Heart right ventricle (tissue), 16 donors: ENCODE measurements at places on chromosomes 11 and 22.

DNA sequence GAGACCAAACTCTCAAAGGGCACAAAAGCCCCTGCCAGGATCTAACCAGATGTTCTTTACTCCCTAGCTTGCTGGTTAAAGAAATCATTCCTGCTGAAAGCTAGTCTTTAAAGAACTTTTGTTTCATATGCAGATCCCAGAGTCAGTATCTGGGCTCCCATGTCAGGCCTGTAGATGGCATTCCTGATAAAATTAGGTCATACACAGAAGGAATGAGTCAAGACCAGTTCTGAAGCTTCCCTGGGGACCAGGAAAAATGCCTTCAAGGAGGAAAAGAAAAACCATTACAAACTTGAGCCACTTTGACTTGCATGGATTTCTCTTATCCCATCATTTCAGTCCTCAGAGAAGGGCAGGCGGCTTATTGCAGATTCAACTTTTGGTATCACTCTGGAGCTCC lies 5.9 kb downstream of the DBX1 start:
- DNase-seq, result no peak

DNA sequence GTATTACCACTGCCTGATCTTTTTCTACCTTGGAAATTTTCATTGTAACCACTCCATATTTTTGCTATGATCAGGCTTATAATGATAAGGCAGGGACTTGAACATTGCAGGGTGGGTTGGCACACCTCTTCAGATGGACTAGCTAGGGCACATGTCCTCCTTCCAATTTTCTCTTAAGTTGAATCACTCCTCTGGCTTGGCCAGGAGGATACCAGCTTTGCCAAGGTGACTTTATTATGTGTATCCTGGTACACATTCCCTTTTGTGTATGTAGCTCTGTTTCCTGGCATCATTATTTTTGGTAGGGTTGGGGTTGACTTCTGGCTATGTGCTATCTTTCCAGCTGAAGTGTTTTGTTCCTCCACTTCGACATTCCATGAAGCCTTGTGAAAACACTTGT lies 8.5 kb upstream of the LDLRAD3 start:
- no peak for DNase-seq

GRCh38 chr11:12245549-12246016 lies 131.8 kb upstream of the PARVA start:
- DNase-seq, result no peak

GRCh38 chr11:121699801-121700200 lies 247.0 kb upstream of the SORL1-AS1 start:
- no peak for DNase-seq

GRCh38 chr11:44675906-44676305 lies 50.9 kb upstream of the TSPAN18 start:
- DNase-seq, result no peak

- no peak for DNase-seq
These were observed 37.5 kb upstream of the RTL6 start for GRCh38 chr22:44535362-44536095.

DNA sequence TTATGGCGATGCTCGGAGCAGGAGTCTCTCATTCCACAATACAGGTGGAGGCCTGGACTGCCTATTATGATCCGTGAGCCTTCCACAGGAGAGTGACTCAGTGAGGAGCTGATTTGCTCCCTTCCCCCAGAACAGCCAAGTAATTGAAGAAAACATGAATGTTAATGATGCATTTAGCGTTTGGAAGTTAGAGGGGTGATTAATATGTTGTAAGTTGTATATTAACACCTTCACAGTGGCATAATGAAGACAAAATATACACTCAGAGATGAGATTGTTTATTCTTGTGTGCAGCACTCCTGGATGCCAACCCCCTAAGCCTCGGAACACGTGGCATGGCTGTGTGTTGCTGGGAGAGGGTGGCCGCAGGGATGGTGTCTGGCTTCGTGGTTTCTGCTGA lies 98.6 kb downstream of the GRIK4 start:
- no peak for DNase-seq

GRCh38 chr22:29992341-29993275 lies 87.7 kb upstream of the HORMAD2 start:
- no peak for DNase-seq

GRCh38 chr11:57883630-57884029 lies 122.0 kb downstream of the CTNND1 start:
- no peak for DNase-seq

DNA sequence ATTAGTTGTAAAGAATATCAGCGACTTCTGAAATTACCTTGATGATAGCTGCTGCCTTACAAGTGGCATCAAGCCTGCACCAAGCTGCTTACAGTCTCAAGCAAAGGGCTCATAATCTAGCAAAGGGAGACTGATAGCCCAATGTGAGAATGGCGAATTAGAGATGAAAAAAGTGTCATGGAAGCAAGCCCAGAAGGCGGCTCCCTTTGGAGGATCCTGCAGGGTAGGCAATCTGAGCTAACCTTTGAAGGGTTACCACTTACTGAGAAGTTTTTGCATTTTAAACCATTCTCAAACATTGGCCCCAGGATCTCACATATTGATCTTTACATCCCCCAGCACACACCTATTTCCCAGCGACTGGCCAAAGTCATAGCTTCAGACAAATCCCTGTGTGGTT lies 18.5 kb downstream of the GAB2 start:
- no peak for DNase-seq

- DNase-seq, result no peak
These were observed 12.9 kb downstream of the SFI1 start for GRCh38 chr22:31509061-31509762.

DNA sequence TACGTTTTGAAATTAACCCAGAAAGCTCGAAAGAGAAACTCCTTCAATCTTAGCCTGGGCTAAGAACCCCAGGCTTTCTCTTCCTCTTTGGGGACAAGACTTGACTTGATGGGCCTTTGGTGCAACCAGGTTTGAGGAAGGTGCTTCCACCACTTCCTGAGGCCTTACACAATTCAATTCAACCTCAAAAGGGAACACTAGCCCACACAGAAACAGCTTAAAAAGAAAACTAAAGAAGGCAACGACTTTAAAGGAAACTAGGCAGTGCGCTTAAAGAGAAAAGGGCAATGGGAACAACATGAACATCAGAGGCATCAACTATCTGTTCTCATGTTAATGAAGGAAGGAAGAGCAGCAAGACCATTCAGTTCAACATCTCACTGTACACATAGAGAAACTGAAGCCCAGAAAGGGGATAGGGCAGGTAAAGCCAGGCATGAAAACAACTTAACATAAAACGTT lies 24.8 kb downstream of the PAK1 start:
- DNase-seq, result no peak

DNA sequence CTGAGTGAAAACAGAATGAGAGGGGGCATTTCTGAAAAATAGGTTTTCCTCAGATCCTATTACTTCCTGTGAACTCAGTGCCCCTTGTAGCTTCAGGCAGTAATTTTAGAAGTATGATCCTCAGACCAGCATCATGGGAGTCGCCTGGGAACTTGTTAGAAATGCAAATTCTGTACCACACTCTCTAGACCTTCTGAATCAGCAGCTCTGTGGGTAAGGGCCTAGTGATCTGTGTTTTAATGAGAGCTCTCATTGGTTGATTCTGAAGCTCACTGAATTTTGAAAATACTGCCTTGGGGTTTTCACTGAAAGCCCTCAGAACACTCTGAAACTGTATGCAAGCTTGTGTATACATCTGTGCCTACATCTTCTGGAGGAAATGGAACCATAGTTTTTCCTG lies 647.2 kb upstream of the ANO5 start:
- no peak for DNase-seq

- DNase-seq, result no peak
These were observed 67.3 kb upstream of the ADSL start for GRCh38 chr22:40279017-40279416.

DNA sequence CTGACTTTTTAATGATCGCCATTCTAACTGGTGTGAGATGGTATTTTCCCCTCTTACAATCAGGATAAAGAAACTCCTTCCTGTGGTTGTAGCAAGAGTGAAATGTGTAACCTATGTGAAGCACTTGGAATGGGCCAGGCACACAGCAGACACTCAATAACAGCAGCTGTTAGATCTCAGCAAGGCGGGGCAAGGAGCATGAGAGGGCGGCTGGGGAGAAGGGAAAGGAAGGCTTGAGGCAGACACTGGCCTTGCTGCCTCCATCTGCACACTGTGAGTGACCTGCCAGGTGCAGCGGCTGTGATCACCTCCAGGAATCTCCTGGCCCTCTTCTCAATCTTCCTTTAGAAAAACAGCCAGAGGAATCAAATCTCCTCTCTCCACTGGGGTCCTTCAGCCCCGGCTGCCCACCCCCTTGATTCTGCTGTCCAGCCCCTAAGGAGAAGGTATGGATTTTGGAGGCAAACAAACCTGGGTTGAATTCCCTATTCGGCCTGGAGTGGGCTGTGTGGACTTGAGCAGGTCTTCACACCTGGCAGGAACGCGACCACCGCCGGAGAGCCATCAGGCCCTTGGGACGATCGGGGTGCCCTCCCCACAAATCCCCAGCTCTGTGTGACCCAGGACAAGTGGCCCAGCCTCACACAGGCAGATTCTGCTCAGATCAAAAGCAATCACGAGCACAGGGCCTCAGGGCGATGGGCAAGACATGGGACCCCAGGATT lies 49.0 kb downstream of the RPUSD4 start:
- no peak for DNase-seq

DNA sequence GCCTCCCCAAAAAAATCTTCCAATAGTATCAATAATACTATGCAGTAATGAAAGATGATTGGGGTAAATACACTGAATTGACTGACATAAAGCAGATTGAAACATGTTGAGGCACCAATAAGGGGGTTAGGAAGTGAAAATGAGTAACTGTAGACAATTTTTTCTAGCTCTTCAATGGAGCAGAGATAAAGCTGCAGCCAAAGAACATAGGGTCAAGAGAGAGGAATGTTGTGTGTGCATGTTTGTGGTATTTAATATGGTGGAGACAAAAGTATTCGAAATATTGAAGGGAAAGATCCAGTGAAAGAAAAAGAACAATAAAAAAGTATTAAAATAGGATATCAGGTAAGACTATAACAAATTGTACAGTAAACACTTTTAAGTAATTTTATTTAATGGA lies 450.0 kb upstream of the CCDC179 start:
- DNase-seq, result no peak

DNA sequence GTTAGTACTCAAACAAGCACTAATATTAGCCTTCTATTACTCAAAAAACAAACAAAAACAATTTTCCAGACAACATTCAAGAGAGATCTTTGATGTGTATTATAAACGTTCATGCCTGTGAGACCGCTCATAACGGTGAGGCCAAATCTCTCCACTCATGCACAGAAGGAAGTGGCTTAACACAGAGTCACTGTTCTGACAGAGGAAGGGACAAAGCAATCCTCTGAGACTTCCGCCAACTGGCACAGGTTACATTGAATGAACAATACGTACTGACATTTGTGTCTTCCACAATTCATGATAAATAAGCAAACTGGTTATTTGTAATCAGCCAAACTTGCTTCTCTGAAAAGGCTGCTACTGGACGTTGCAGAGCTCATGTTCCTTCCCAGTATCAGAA lies 30.5 kb downstream of the CHKA start:
- no peak for DNase-seq

- DNase-seq, result no peak
These were observed 5.7 kb upstream of the SEPTIN3 start for GRCh38 chr22:41963453-41964111.

- DNase-seq, result peak; percentile 77
These were observed 36.2 kb downstream of the TBC1D22A start for GRCh38 chr22:46798366-46799350.

GRCh38 chr11:89437317-89437716 lies 53.9 kb downstream of the NOX4 start:
- no peak for DNase-seq

GRCh38 chr22:36759481-36760159 lies 16.3 kb downstream of the IFT27 start:
- DNase-seq, result no peak

- peak; percentile 43 for DNase-seq
These were observed 2.5 kb upstream of the RCN1 start for GRCh38 chr11:32088117-32088941.

DNA sequence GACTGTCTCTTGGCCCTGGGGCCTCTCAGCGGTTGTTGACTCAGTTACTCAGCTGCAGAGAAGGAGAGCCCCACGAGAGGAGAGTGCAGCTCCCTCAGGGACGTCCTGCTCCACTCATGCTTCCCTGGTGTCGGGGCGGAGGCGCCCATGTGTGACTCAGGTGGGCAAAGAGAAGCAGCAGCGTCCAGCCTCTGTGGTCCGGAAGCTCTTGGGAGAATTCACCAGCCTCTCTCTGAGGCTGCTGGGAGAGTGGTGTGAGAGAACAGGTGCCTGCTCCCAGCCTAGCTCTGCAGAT lies 25.7 kb downstream of the GLB1L2 start:
- no peak for DNase-seq

GRCh38 chr11:66866511-66866986 lies 9.7 kb downstream of the LRFN4 start:
- DNase-seq, result no peak

GRCh38 chr11:47204637-47204989 lies 10.2 kb upstream of the DDB2 start:
- DNase-seq, result no peak

DNA sequence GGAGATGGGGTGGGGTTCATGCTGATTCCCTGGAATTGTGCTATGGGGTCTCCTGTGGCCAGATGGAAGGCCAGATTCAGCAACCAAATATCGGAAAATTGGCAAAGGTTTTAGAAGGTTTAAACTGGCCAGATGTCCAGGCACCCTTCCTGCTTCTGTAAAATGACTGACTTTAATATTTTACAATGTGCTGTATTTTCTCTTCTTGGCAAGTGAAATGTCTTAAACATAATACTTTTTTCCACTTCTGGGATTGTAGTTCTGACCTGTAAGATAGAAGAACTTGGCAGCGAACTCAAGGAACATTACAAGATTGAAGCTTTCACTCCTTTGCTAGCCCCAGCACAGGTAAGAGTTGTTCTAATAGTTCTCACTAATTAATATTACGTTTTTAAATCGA lies 17.5 kb downstream of the POLA2 start:
- no peak for DNase-seq

DNA sequence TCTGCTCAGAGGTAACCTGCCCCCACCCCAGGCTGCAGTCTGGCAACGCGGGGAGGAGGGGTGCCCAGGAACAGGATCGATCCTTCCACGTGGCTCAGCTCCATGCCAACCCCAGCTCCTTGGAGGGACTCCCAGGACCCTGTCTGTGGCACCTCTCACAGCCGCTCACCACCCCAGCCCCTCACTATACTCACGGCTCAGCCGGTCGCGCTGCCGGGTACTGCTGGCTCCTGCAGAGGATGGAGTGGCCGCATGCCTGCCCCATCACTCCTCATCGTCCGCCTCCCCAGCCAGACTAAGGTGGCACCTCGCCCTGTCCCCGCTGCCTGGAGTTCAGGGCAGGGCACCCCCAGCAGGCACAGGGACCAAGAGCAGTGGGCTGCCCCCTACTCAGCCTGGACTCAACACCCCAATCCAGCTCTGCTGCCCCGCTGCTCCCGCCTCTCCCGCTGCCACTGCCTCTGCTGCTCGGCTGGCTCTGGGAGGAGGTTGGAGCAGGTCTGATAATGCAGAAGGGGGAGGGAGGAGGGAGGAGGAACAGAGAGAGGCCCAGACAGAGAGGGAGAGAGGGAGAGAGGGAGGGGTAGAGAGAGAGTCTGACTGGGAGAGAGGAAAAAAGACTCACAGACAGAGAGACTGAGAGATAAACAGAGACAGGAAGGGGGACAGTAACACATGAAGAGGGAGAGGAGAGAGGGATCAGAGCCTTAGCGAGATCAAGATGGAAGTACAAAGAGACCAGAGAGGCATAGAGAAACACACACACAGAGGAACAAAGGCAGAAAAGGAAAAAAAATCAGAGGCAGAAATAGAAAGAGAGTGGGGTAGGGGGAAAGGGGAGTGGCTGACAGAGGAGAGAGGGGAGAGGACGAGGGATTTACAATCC lies at the start of gene PDE2A:
Gene PDE2A, minus strand, starts transcription at position 480 of the 886 bp plus-strand sequence. Its CDS starts 215 bp downstream, at position 265.
- no peak for DNase-seq
